ENCODE measurements at places on chromosomes 11 and 22.

- DNase-seq = no peak
These were observed 35.9 kb downstream of the TCIRG1 start for GRCh38 chr11:68074584-68075352.

- no peak for DNase-seq
These were observed 654 bp upstream of the SYT8 start for GRCh38 chr11:1834062-1834610.

DNA sequence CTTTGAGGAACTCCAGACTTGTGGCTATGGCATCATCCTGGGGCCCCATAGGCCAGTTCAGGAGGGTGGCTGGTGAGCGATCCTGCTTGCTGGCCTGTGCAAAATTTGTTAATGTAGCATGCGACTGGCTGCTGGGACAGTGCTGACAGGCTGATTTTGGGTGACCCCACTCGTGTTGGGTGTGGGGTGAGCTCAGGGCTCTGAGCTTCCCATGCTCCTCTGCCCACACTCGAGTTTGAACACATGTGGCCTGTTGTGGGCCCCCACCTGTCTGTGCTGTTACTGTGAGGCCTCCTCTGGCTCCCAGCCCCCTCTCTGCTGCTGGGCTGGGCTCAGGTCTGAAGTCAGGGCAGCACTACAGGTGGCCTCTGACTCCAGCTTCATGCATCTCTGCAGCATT is 64.4 kb upstream of the MYEOV start:
- DNase-seq = no peak

- no peak for DNase-seq
These were observed 5.8 kb upstream of the BRD1 start for GRCh38 chr22:49833340-49834007.

GRCh38 chr11:8106679-8107078 is 25.7 kb downstream of the TUB start:
- DNase-seq = no peak

All from NCI-H2029 (cell line).